T-helper 2 cell treated with Interferon-gamma antibody and Interleukin-4, amounts not matched to agents 5 μg/mL and 100 μg/mL, for 36 hours (primary cell): ENCODE measurements at places on chromosomes 2 and 18.

DNA sequence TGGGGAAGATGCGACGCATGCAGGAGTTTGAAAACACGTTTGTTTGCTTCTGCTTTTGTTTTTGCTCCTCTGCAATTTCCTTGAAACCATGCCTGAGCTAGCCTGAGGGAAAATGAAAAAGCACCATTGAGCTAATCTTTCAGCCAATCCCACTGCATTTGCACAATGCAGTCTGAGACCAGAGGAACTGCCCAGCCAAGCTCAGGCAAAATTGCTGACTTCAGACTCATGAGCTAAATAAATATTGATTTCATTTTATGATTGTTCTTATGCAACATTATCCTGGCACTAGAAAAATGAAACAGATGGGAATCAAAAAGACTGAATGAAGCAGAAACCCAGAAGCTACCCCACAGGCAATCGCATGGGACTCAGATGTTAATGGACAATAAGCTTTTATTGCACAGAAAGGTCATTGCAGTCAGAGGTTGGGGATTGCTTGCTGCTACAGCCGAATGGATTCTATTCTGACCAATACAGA, 37.0 kb downstream of the TPRKB start:
- no peaks in the 10 kb centered on the region for H3K4me1 ChIP-seq
- no peak overlapping the region for H3K4me3 ChIP-seq
- no peak overlapping the region for H3K27ac ChIP-seq
- no peaks in the 10 kb centered on the region for H3K36me3 ChIP-seq

DNA sequence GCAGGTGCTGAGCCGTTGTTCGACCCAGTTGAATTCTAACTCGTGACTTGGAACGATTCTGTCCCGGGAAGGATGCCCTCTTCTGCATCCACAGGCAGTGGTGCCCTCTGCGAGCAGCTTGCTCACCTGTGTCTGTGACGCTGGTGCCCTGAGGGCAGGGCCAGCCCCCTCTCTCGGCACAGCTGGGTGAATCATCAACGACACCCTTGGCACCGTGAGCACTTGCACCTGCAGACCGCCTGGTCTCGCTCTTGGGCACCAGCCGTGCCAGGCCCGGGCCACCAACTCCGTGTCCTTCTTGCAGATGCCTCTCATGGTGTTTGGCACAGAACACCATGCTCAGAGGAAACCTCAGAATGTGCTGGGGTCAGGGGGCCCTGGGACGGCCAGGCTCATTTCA, 75.0 kb downstream of the SLC66A2 start:
- no peak overlapping the region for H3K27ac ChIP-seq
- DNase-seq, result no peak
- no peak overlapping the region for H3K4me3 ChIP-seq
- no peaks in the 10 kb centered on the region for H3K36me3 ChIP-seq

- no peak overlapping the region for H3K27ac ChIP-seq
- peaks cover 3% of the 10 kb centered on the region for H3K4me1 ChIP-seq
- no peak overlapping the region for H3K4me3 ChIP-seq
- H3K36me3 ChIP-seq, result peaks cover 47% of the 10 kb centered on the region
- DNase-seq, result no peak
- no peaks in the 10 kb centered on the region for H3K27me3 ChIP-seq
Observed at GRCh38 chr2:207083361-207084110, 82.2 kb downstream of the KLF7 start.

GRCh38 chr18:74595431-74595830, 2.2 kb upstream of the ZNF407 start:
- DNase-seq, result no peak
- H3K27ac ChIP-seq, result peak overlapping the region; percentile 73
- peak overlapping the region; percentile 79 for H3K4me3 ChIP-seq
- peaks cover 41% of the 10 kb centered on the region for H3K36me3 ChIP-seq

DNA sequence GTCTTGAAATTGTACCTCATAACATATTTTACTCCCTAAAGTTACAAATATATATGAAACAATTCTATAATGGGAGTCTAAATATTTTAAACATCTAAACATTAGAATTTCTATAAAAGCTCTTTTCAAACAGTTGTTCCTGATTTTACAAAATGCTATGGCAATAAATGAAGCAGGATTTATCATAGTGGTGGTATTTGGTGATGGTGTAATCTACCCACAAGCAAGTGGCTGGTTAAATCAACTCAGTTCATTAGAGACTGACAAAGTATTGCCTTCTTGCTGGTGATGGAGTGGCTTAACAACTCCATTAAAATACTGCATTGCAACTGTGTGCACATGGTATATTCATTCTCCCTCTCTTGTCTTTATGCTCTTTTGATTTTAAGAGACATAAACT, 138.9 kb downstream of the PMAIP1 start:
- no peaks in the 10 kb centered on the region for H3K4me1 ChIP-seq
- no peak for DNase-seq
- peaks cover 2% of the 10 kb centered on the region for H3K27me3 ChIP-seq
- H3K4me3 ChIP-seq, result no peak overlapping the region

GRCh38 chr2:55732854-55733253, 39.2 kb upstream of the PNPT1 start:
- H3K27me3 ChIP-seq, result peaks cover 2% of the 10 kb centered on the region
- no peak overlapping the region for H3K27ac ChIP-seq
- H3K36me3 ChIP-seq, result no peaks in the 10 kb centered on the region
- no peak overlapping the region for H3K4me3 ChIP-seq

DNA sequence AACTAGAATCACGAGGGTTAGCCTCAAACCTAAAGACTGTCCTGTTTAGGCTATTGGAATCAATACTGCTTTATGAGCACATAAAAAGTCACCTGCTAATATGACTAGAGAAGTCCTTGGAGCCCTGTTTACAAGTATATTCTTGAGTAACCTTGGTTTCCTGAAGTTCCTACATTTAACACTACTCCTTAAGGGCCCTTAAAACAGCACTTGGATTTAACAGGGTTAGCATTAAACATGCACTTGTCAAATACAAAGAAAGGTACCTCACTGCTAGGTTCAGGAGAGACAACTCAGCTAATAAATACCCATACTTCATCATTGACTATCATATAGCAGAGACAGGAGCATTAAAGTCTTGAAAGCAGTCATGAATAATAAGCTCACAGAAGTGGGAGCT, 96.7 kb downstream of the SLC5A7 start:
- H3K27ac ChIP-seq, result no peak overlapping the region
- H3K4me3 ChIP-seq, result no peak overlapping the region
- H3K4me1 ChIP-seq, result no peaks in the 10 kb centered on the region
- no peak for DNase-seq
- no peaks in the 10 kb centered on the region for H3K27me3 ChIP-seq
- H3K36me3 ChIP-seq, result no peaks in the 10 kb centered on the region

DNA sequence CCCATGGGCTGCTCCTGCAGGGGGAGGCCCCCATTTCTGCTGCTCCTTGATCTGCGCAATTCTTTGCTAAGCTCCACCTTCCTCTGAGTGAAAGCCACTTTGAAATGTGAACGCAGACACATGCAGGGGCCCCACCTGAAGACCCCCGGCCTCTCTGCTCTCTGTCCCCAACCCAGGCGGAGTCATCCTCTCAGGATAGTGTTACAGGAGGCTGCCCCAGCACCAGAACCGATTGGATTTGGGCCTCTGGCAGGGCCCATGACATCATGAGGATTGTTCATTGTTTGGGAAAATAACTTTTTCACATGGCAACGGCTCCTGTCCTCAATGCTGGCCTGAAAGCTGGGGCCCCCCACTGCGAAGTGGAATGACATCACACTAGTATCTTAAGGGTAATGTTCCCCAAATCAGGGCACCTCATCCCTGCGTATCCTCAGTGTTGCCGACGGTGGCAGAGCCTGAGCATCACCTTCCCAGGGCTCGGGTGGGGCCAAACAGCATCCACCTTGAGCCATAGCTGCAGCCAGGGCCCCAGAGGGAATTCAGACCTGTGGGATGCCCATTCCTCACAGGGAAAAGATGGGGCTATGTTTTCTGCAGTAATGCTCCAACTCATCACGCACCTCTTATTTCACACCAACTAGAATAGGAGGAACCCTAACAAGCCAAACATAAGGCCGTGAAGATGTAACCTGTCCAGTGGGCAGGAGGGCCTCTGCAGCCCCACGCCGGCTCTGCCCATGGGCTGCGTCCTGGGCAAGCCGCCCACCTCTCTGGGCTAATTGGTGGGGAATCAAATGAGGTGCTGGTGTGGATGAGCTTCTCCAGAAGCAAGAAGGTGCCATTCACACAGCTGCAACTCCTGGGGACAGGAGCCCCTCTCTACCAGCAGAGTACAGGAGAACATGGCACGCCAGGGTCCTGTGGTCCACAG, 2.7 kb upstream of the ERFE start:
- H3K4me3 ChIP-seq, result no peak overlapping the region
- H3K36me3 ChIP-seq, result no peaks in the 10 kb centered on the region
- H3K27ac ChIP-seq, result no peak overlapping the region
- no peak for DNase-seq

GRCh38 chr18:44541159-44541558, 139.5 kb upstream of the SETBP1 start:
- no peak overlapping the region for H3K27ac ChIP-seq
- no peaks in the 10 kb centered on the region for H3K27me3 ChIP-seq
- DNase-seq, result no peak
- H3K4me3 ChIP-seq, result no peak overlapping the region
- no peaks in the 10 kb centered on the region for H3K36me3 ChIP-seq

DNA sequence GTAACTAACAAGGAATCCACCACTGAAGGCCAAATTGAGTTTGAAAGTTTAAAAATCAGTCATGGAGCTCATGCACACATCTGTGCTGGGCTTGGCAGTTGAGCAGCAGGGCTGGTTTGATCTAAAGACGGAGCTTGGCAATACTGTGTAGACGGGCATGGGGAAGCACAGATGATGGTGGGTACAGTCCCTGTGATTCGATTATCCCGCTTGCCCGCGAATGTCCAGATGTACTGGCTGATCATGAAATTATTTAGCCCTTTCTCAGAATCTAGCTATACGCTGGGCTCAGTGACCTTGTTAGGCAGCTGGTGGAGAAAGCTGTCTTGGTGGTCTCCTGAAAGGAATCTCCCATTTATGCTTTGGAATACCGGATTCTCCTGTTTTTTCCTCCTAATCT, 74.8 kb upstream of the SOX11 start:
- H3K4me1 ChIP-seq, result no peaks in the 10 kb centered on the region
- H3K27me3 ChIP-seq, result no peaks in the 10 kb centered on the region
- H3K4me3 ChIP-seq, result no peak overlapping the region
- H3K36me3 ChIP-seq, result no peaks in the 10 kb centered on the region

DNA sequence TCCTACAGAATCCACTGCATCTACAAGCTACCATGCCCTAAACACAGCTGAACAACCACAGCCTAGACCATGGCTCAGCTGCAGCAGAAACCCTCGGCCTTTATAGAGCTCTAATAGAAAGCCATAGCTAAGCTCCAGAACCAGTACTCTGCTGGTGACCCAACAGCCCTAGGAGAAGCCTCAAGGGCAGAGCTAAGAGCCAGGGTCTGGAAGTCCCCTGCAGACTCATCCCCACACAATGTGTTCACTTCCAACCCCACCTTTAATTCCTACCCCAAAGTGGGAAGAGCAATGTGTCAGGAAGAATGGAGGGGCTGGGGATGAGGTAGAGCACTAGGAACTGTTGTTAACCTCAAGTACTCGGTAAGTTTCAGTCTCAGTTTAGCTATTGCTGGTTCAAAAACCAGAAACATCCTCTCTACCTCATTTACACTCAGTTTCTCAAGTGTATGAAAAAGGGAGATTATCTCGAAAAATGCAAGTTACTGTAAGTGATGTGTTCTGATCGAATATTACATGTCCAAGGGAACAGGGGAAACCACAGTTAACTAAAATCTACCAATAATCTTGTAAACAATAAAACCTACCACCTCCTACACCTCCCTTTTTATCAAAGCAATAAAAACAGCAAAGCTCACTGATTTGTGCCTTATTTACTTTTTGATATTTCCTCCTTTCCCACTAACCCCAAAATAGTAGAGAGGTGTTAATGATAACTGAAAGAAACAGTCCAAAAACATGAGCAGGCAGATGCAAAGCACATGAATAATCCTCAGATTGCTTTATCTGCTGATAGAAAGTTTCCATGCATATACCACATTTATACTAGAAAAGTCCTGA, 36.2 kb downstream of the THADA start:
- H3K4me3 ChIP-seq, result peak overlapping the region; percentile 69
- peaks cover 49% of the 10 kb centered on the region for H3K4me1 ChIP-seq
- peak; percentile 43 for DNase-seq
- H3K27ac ChIP-seq, result peak overlapping the region; percentile 74
- H3K36me3 ChIP-seq, result peaks cover 56% of the 10 kb centered on the region
- no peaks in the 10 kb centered on the region for H3K27me3 ChIP-seq

DNA sequence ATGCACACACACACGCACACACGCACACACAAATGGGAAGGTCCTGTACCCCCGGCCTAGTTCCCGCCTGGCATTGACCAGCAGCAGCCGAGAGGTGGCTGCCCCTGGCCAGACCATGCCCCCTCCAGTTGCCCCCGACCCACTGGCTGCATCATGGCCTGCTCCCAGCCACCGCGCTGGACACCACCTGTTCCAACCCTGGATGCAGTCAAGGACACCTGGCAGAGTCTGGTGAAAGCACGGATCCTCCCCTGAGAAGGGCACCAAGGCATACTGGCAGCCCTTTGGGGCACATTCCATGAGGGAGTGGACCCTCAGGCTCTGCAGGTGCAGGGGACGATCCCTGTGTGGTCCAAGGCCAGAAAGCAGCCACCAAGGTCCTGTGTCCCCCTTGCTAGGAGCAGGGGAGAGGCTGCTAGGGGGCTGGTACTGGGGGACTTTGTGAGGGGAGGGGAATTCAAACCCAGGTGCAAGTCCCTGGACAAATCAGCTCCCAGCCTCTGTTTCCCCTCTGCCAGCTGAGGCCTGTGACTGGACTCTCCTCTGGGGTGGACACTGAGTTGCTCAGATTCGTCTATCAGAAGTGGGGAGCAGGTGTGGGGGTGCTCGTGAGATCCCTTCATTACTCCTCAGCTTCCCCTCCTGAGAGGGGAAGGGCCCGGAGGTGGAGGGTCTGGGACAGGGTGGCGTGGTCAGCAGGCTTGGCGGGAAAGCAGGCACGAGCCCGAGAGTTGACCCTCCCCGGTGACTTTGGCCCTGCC, 3.5 kb downstream of the ESPNL start:
- DNase-seq, result no peak
- H3K4me3 ChIP-seq, result no peak overlapping the region
- H3K27me3 ChIP-seq, result no peaks in the 10 kb centered on the region
- peaks cover under 1% of the 10 kb centered on the region for H3K4me1 ChIP-seq
- H3K27ac ChIP-seq, result no peak overlapping the region
